ENCODE measurements at places on chromosomes 4 and X.

GRCh38 chr4:25966171-25966570, 52.2 kb downstream of the SMIM20 start:
- DNase-seq = no peak

- DNase-seq = no peak
Observed at GRCh38 chr4:8435656-8436121, 4.8 kb downstream of the ACOX3 start.

DNA sequence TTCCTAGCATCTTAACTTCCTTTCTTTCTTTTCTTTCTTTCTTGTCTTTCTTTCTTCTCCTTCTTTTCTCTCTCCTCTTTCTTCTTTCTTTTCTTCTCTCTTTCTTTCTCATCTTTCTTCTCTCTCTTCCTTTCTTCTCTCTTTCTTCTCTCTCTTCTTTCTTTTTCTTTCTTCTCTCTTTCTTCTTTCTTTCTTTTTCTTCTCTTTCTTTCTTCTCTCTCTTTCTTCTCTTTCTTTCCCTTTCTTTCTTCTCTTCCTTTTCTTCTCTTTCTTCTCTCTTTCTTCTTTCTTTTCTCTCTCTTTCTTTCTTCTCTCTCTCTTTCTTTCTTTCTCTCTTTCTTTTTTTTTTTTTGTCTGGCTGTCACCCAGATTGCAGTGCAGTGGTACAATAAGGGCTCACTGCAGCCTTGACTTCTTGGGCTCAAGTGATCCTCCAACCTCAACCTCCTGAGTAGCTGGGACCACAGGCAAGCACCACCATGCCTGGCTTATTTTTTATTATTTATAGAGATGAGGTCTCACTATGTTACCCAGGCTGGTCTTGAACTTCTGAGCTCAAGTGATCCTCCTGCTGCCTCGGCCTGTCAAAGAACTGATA, 17.5 kb downstream of the NMU start:
- no peak for DNase-seq

DNA sequence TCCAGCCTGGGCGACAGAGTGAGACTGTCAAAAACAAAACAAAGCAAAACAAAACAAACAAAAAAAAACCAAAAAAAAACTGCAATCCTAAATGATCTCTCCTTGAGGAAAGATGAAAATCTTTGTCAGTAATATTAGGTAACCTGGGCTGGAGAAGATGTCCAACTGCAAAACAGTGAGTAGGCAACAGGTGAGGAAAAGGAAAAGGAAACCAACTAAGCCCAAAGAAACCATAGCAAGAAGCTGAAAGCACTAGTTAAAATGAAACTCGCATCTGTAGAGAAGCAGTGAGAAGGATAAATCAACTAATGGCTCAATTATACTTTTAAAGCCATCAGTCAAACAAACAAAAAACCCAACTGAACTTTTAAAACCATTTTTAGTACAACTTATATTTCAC, 54.2 kb downstream of the ENOX2 start:
- DNase-seq = no peak

DNA sequence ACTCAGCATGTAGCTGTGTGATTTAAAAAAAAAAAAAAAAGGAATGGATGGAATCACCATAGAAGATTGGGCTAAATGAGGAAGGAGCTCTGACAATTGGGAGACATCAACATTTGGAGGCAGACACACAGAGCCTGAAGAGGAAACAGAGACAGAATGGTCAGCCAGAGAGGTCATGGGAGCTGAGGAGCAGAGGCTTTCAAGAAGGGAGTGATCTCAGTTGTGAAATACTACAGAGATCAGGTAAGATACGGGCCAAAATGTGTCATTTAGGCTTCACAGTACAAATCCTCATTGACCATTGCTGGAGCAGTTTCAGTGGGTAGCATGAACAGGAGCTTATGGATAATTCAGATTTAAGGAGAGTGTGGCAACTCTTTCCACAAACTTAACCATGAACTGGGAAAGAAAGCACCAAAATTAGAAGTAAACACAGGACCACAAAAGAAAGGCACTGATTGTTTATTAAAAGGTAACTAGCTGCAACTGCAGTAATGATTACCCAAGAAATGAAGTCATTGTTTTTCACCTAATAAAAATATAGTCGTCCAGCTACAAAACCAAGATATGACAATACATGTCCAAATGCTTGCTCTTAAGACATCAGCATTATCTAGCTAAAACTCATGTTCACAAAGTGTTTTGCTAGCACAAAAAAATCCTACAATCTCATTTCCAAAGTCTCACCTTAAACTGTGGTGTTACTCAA, 203.2 kb downstream of the DHX15 start:
- DNase-seq = no peak

DNA sequence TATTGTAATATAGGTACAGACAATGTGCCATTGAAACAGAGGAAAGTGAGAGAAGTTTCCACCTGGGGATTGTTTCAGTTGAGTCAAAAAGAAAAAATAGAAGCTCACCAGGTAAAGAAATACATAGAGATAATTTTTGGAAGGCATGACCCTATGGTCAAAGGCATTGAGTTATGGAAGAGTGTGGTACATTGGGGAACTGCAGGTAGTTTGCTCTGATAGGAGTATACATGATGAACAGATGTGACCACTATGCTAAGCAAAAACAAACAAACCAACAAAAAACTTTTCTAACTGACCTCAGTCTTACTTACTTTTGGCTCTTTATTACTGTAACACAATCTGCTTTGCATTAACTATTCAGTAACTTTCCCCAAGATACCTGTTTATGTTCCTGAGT, 85.9 kb downstream of the UGT8 start:
- no peak for DNase-seq

GRCh38 chrX:34900691-34901090, 41.9 kb upstream of the FAM47B start:
- DNase-seq = no peak

Measured in stimulated activated CD8-positive, alpha-beta memory T cell treated with anti-CD3 and anti-CD28 coated beads, Interleukin-12 subunit alpha, Interleukin-12 subunit beta, amount 100 ng/mL, for 1 hour (primary cell).